Activated T-helper 1 cell treated with Interleukin-2 at 50 U/mL for 16 hours (primary cell): ENCODE measurements at places on chromosomes 11 and 22.

- DNase-seq, result no peak
These were observed 217.8 kb downstream of the KIRREL3 start for GRCh38 chr11:126782810-126783209.

- no peak for DNase-seq
These were observed 79.5 kb upstream of the CRYBB3 start for GRCh38 chr22:25120093-25120561.

GRCh38 chr11:113533425-113533698 lies 58.2 kb upstream of the DRD2 start:
- DNase-seq, result no peak

- DNase-seq, result no peak
These were observed 29.3 kb downstream of the LMO1 start for GRCh38 chr11:8234425-8234821.

GRCh38 chr22:46578251-46578823 lies 40.9 kb upstream of the CELSR1 start:
- no peak for DNase-seq

- DNase-seq, result no peak
These were observed 309.3 kb downstream of the SOX6 start for GRCh38 chr11:16047073-16047472.

DNA sequence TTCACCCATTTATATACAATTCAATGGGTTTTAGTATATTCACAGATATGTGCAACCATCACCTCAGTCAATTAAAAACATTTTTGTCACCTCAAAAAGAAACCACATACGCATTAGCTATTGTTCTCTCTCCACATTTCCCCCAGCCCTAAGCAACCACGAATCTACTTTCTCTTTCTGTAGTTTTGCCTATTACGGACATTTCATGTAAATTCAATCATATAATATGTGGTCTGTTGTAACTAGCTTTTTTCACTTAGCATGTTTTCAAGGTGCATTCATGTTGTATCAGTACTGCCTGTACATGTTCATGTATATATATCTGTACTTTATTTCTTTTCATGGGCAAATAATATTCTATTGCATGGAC lies 104.7 kb upstream of the RRM1 start:
- no peak for DNase-seq

GRCh38 chr11:107864591-107864990 lies 6.0 kb upstream of the SLC35F2 start:
- DNase-seq, result no peak

DNA sequence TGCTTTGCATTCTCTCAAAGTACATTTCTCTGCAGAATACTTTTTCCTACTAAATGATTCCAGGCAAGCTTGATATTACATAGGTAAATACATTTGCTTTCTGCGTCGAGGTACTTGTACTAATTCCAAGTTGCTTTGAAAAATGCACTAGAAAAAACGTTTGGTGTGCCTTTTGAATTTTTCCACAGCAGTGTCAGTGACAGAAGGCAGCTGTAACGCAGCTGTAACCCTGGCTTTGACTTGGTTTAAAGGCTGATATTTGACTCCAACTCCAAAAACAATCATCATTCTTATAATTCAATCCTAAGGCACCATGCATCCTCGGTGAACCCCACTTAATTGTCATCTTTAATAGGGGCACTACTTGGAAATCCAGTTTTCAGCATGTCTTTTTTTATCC lies 125.0 kb downstream of the MAML2 start:
- no peak for DNase-seq

GRCh38 chr11:120032766-120033390 lies 105.0 kb downstream of the TRIM29 start:
- no peak for DNase-seq

DNA sequence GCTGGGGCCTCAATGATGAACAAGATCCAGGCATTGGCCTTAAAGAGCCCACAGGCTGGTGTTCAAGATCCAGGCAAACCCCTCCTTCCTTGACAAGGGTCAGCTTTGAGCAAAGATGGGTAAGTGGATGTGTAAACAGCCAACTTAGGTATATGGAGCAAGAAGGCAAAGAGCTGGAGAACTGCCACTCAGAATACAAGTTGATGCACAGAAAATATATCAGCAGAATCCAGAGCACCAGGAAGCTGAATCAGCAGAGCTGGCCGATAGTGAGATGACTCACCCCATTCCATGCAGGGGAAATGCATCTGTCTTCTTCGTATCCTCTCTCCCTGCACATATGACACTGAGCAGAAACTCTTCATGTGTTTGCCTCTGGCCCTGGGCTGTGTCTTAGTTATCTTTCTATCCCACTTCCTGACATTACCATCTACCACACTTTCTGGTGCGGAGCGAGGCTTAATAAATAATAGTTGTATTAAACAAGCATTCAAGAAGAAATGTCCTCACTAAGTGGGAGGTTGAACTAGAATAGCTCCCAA lies 57.8 kb downstream of the ENDOD1 start:
- no peak for DNase-seq

GRCh38 chr11:14245444-14245843 lies 113.5 kb downstream of the RRAS2 start:
- DNase-seq, result no peak

- no peak for DNase-seq
These were observed 102.1 kb downstream of the MN1 start for GRCh38 chr22:27699383-27700019.

- DNase-seq, result no peak
These were observed 185.7 kb downstream of the BCR start for GRCh38 chr22:23365961-23366360.

DNA sequence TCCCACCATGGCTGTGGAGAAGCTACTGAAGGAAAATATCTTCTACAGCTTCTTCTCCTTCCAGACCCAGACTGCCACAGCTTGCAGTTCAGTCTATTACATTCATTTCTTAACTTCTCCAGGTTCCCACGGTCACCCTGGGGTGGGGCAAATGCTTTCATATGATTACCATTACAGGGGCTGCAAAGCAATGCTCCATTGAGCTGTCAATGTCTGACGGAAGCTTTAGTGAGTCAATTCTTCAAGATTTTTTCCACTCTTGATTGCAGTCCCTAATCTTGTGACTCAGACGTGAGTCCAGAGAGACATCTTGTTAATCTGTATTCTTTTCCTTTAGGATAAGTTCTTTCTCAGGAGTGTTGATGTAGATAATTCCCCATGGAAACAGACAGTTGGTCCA lies 233.4 kb upstream of the DDI1 start:
- no peak for DNase-seq

DNA sequence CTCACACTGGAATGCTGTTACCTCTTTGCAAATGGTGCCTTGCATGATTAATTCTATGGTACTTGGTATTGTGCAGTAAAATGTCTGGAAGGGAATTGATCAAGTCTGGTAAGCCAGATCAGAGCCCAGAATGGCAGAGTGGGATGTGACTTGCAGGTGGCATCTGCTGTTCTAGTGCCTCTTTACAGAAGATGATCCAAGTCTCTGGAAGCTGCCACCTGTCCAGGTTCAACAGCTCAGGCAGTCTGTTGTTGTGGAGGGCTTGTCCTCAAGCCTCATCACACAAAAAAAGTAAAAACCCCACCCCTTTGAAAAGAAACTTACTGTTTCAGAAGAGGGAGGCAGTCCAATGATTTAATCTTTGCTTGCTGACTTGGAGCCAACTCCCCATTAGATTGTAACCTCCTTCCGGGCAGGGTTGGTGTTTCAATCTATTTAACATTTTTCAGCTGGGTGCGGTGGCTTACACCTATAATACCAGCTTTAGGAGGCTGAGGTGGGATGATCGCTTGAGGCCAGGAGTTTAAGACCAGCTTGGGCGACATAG lies 17.1 kb downstream of the ZNRF3 start:
- no peak for DNase-seq

DNA sequence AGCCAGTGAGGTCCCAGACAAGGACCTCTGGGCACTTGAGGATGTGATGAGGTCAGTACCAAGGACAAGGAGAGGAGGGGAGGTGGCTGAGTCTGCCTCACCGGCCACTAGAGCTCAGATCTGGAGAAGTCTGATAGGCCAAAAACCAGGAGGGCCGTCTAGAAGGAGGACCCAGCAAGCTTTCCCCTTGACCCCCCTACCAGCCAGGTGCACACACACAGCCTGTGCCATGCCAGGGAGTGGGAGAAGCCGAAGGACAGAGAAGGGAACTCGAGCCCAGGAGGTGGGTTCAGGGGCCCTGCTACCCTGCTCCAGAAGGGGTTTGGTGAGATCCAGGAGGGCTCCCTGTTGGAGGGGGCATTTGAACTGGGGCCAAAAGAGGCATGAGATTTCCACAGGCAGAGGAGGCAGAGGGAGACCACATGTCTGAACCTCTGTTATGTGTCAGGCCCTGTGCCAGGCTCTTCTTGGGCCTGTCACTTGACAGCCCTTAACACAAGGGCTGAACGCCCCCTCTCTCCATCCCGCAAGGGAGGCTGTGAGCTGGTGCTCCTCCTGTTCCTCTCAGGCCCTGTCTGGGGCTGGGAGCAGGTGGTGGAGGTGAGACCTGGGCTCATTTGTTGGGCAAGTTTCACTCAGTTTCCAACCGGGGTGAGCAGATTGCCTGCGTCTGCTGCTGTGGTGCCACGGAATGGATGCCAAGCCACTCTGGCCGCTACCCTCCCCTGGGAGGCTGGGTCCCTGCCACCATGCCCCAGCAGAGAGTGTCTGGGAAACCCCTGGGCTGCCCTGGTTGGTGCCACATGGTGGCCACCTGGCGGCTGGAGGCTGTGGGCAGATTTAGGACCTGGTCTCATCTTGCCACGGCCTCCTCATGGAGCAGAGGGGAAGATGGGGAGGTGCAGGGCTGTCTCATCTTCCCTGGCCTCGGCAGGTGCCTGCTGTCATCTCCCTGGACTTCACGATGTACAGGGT lies 65.2 kb downstream of the MPPED1 start:
- no peak for DNase-seq

- no peak for DNase-seq
These were observed 11.6 kb downstream of the MMP3 start for GRCh38 chr11:102831489-102832440.

DNA sequence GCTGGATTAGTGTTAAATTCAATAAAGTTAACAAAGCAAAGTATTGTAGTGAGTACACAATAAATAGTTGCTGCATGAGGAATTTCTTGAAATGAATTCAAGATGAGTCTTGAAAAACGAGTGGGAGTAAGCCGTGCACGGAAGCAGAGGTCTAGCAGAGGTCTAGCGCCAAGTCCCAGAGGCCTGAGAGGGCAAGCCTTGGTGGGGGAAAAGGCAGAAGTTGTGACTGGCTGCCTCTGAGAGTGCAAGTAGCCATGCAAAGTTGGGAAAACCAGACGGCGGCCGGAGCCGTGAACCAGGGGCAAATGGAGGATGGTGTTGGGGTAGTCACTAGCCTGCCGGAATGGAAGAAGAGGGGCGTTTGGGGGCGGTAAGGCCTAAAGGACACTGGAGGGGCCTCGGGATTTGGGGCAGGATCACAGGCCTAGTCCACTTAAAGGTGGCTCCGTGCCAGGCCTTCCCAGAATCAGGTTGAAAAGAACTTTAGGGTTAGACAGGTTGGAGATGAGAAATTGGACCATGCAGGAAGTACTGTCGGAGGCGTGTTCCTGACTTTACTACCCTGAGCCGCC lies 379 bp upstream of the SLC3A2 start:
- DNase-seq, result no peak

DNA sequence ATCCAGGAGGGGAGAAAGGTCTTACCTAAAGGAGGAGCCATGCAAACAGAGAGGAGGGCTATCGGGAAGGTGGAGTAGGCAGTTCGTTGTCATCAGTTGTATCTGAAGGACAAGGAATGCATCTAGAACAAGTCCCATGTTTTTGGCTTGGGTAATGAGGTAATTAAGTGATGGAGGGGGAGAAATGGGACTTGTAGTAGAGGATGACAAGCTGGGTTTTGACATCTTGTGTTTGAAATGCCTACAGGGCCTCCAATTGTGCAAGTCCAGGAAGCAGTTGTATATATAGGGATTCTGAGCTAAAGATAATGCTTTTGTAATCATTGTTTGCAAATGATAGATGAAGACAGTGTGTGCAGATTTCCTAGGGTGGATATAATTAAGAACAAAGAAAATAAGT lies 622.8 kb downstream of the NTM start:
- no peak for DNase-seq

GRCh38 chr11:93838967-93839366 lies 11.5 kb downstream of the VSTM5 start:
- DNase-seq, result no peak

GRCh38 chr22:31867386-31868153 lies 76.8 kb upstream of the YWHAH start:
- DNase-seq, result no peak

GRCh38 chr22:46575911-46576555 lies 38.6 kb upstream of the CELSR1 start:
- no peak for DNase-seq

GRCh38 chr22:48141301-48141700 lies 1378.9 kb downstream of the TBC1D22A start:
- DNase-seq, result no peak

DNA sequence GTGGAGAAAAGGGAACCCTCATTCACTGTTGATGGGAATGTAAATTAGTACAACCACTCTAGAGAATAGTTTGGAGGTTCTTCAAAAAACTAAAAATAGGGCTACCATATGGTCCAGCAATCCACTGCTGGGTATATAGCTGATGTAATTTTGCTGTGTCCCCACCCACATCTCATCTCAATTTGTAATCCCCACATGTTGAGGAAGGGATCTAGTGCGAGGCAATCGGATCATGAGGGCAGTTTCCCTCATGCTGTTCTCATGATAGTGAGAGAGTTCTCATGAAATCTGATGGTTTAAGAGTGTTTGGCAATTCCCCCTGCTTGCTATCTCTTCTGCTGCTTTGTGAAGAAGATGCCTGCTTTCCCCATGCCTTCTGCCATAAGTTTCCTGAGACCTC lies 17.1 kb upstream of the OR52M1 start:
- DNase-seq, result no peak

- no peak for DNase-seq
These were observed 25.7 kb downstream of the LRFN4 start for GRCh38 chr11:66882561-66883015.

- no peak for DNase-seq
These were observed 30.6 kb downstream of the PRCP start for GRCh38 chr11:82869657-82870056.

DNA sequence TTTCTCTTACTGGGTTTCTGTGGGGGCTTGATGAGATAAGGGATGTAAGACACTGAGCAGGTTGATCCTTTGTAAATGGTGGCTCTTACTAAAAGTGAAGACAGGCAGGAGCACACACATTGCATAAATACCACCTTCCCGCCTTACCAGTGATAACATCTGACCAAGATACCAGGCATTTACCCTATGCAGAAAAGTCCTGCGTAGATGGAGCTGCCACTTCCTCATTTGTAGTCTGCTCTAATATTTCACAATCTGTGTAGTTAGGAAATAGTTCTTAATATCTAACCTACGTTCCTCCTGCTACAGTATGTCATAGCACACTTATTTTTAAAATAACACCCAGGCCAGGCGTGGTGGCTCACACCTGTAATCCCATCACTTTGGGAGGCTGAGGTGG lies 23.9 kb upstream of the SWAP70 start:
- DNase-seq, result no peak

GRCh38 chr11:58578136-58578634 lies 678 bp upstream of the ZFP91 start:
- DNase-seq, result peak; percentile 86

DNA sequence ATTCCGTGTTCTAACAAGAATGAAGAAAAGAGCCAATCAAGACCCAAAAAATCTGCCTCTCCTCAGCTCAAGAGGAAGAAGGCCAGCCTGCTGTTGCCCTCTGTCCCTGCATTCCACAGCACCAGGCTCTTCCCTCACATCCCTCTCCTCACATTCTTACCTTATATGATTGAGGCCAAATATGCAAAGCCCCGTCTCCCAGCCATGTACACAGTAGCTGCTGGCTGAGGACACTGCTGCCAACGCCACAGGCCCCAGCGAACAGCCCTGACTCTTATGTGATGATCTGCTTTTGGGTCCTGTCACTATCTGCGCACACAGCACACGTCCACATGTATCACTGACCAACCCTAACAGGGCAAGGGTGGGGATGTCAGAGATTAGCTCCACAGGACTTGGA lies 60.2 kb downstream of the MICAL3 start:
- DNase-seq, result no peak
